ENCODE measurements at places on chromosomes 7 and 10.

DNA sequence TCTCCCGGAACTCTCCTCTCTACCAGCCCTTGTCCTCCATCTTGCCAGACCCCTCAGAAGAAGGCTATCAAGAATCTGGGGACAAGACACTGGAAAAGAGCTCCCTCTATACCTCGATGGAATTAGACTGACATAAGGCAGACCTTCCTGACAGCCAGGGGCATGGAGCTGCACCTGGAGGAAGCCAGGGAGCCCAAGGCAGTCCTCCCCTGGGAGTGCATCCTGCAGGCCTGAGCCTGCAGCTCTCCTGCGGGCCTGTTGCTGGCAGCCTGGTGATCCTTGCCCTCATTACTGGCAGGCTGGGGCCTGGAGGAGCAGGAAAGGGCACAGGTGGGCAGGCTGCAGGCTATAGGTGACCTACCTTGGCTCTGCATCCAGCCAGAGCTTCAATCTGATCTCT, 323.4 kb downstream of the GRID1 start:
- DNase-seq, result no peak

- no peak for DNase-seq
Measured at GRCh38 chr7:34277016-34277802, 371.9 kb downstream of the BMPER start.

- no peak for DNase-seq
Measured at GRCh38 chr10:58265249-58265648, 2.4 kb downstream of the IPMK start.

GRCh38 chr10:104090611-104091010, 4.9 kb upstream of the COL17A1 start:
- no peak for DNase-seq

DNA sequence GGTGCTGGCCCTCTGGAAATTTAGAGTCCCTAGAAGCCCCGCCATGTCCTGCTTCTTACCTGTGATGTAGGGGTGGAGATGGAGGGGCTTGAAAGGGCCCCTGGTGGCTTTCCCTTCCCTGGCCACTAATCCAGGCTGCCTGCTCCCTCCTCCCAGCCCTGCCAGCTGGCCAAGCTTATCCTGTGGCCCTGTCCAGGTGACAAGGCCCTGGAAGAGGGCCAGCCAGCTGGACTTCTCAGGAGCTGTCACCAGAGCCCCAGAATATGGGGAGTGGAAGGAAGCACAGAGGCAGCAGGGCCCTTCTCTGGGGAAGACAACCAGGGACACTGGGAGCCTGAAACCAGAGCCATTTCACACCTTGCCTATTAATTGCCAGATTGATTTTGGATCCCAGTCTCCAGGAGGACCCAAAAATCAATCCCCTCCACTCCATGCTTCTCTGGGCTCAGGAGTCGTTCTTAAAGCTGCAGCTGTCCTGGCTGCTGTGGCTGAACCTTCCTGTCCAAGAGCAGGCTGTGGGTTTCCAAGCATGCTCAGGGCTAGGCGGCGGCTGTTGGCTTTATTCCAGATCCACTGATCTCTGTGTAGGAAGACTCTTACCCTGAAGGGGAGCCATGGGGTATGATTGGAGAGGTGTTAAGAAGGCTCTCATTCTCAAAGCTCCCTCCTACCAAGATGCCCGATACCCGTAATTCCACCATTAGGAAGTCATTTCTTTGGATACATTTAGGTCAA, 52.6 kb upstream of the PCBD1 start:
- no peak for DNase-seq

DNA sequence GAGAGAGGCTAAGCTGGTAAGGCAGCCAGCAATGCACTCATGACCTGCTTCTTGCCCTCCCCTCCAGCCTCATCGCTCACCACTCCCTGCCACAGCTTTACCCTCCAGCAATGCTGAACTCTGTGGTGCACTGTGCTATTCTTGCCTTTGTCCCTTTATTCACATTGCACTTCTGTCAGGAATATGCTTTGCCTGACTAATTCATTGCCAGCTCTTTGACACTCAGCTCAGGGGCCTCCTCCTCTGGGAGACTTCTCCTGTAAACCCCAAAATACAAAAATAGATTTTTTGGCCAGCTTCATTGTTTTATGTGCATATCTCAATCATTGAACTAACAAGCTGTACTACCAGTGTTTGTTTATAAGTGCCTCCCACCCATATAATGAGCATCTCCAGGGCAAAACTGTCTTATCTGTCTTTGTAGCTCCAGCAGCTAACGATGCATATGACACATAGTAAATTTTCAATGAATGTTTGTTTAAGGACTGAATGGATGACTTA, 8.2 kb downstream of the CNNM1 start:
- DNase-seq, result no peak

GRCh38 chr7:103888603-103889153, 100.8 kb downstream of the RELN start:
- no peak for DNase-seq

DNA sequence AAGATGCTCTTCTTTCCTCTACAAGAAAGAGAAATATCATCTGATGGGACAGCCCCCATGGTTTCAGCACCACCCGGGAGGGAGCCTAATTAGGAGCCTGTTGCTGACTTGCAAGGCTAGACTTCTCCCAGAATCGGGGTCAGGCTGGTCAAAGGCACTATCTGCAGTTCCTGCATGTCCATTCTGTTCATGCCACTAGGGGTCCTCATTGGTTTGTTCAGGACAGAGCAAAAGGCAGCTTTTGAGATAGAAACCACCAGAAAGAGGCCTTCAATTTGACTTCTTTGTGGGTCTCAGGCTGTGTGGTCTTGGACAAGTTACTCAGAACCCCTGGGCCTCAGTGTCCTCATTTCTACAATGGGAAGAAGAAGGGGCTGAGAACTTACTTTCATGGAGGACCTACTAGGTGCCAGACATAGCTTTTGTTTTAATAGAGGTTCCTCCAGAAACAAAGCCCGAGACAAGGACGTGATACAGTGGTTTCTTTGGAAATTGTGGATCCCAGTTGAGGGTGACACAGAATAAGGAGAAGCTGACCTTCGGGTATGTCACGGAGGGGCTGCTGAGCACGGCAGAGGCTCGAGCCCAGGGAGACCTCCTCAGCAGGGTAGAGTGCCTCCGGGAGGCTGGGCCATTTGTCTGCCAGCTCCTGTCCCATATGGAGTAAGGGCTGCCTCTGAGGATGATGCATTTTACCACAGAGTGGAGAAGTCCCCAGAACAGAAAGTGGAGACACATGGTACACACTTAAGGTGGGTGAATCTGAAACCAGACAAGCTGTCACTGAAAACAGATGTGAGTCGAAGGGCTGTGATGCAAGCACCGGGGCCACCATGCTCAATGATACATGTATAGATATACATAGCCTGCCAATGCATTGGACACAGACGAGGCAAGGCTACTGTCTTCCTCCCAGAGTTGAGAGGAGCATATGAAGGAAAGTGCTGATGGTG, 33.1 kb upstream of the NEUROD6 start:
- no peak for DNase-seq

DNA sequence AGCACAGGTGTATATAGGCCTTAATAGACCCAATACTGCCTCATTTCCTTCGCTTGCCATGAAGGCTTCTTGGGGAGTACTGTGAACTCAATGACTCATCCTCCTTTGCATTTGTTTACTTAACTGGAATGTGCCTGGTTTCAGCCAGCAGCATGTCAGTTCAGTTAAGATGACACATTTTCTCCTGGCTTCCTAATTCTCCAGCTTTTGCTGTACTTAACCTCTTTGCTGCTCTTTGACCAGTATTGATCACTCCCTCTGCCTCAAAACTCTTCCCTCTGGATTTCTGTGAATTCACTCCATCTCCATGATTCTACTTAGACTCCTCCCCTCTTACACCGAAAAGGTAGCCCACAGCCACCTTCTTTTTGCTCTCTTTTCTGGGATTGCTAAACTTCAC, 135.7 kb downstream of the MAGI2 start:
- no peak for DNase-seq

GRCh38 chr10:104293011-104293410, 24.0 kb downstream of the GSTO2 start:
- DNase-seq, result no peak

DNA sequence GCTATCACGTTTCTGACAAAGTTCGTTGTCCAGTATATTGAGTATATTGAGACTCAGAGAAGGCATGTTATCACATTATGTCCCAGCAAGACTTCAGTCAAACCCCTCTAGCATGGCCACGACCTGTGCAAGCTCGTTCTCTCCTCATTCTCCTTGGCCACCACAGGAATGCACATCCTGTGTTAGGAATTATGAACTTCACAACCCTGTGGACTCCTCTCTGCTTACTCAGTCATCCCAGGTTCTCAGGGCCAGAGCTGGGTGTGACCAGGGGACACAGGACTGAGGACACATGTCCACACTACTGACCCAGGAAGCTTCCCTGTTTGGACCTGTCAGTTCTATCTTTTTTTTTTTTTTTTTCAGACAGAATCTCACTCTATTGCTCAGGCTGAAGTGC, 4.4 kb downstream of the SH2D4B start:
- no peak for DNase-seq

- no peak for DNase-seq
Measured at GRCh38 chr10:26227786-26228185, 11.2 kb downstream of the GAD2 start.

- DNase-seq, result no peak
Measured at GRCh38 chr7:76108540-76109233, 60.8 kb downstream of the MDH2 start.

GRCh38 chr7:39313974-39314373, 252.2 kb upstream of the YAE1 start:
- no peak for DNase-seq

DNA sequence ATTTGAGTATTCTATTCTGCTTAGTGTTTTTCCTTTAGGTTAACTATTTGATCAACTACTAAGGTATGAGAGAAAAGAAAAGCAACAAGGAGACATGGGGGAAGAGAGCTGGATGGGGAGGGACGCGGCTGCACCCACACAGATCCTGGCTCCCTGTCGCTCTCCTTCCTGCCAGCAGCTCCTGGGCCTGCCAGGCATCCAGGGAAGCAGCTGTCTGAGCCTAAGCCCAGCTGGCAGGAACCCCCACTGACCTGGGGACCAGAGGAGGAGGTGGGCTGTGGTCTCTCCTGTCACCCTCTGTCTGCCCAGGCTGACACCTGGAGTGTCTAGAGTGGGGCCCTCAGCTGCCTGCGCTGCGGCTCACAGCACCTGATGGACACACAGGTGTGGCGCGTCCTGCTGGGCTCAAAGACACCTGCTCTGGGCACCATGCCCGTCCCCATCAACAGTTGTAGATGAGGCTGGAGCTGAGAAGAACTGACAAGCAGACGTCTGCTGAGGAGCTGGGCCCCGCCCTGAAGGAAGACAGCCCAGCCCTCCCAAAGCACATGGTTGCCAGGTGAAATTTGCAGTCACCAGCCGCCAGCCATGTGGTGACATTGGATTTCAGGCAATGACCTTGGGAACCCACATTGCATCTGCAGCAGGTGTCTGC, 207.9 kb downstream of the PLXNA4 start:
- DNase-seq, result no peak

DNA sequence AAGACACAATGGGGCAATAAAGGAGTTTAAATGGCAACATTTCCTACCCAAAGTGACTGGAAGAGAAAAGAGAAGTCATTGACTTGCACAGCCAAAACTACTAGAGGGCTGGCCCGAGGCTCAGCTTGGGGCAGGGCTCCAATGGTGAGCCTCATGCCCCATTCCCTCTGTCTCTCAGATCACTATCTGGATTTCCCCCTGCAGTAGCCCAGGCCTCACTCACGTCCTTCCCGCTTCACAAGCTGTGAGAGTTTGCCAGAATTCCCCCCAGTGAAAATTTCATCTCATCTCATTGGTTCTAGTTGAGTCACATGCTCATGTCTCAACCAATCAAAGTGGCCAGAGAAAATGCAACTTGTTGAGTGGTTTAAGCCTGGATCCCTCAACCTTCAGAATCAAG, 181.3 kb downstream of the WDR11 start:
- DNase-seq, result no peak

DNA sequence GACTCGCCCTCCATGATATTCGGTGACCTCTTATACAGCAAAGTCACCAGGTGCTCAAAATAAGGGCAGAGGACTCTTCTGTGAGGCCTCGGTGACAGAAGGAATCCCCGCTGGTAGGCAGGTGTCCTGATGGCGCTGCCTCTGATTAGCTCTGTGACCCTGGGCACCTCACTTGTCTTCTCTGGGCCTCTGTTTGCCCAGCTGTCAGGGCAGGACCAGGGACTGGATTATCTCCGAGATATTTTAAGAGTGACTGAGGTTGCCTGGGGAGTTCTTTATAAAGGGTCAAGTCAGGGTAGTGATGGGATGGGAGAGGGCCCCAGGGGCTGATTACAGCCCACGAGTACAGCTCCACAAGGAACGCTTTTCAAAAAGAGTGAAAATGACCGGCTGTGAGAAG, 70.9 kb upstream of the SAMD8 start:
- DNase-seq, result no peak

DNA sequence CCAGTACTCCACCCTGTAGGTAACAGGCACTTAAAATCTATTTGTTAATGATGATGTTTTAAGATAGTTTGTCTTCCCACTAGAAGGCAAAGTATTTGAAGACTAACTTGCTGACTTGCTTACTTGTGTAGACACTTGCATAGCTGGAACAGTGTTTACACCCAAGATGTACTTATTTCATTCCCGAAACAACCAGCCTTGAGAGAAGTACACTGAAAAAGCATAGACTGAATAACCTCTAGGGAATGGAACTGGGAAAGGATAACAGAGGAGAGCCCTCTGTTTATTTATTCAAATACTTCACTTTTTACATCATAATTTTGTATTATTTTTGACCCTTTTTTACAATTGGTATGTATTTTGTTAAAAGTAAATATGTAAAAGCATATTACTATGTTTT, 33.1 kb upstream of the TMEM26 start:
- DNase-seq, result no peak

DNA sequence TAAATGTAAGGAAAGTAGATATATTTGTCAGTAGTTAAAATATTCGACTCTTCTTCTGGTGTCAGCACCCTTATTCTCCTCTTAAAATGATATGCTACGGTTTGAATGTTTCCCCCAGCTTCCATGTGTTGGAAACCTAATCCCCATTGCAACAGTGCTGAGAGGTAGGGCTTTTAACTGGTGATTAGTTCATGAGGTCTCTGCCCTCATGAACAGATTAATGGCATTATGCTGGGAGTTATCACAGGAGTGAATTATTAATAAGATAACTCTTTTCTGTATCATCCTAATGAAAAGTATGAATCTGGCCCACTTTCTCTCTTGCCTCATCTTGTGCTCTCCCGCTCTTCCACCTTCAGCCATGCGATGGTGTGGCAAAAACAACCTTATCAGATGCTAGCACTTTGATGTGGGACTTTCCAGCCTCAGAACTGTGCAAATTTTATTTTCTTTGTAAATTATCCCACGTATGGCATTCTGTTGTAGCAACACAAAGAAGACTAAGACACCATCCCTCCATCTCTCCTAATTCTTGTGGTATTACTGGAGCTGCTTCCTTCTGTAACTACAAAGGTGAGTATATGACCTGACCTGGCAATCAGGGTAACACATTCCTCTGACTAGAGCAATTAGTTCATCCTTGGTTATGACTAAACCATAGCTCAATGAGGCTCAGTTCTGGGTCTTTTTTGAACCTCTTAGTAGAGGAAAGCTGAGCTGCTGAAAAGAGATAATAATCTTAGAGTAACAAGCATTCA, 171.1 kb upstream of the TMEM196 start:
- no peak for DNase-seq

- DNase-seq, result no peak
Measured at GRCh38 chr7:75024922-75025321, 48.7 kb downstream of the RCC1L start.

Measured in activated CD8-positive, alpha-beta memory T cell treated with anti-CD3 and anti-CD28 coated beads, Interleukin-2, amount 50 U/mL, for 4 hours (primary cell).